ENCODE measurements at places on chromosomes 1 and 21. TPM values are rescaled to one million over a fixed set of nuclear protein-coding genes. Genes with fewer than 3 reads are reported as not detected.

DNA sequence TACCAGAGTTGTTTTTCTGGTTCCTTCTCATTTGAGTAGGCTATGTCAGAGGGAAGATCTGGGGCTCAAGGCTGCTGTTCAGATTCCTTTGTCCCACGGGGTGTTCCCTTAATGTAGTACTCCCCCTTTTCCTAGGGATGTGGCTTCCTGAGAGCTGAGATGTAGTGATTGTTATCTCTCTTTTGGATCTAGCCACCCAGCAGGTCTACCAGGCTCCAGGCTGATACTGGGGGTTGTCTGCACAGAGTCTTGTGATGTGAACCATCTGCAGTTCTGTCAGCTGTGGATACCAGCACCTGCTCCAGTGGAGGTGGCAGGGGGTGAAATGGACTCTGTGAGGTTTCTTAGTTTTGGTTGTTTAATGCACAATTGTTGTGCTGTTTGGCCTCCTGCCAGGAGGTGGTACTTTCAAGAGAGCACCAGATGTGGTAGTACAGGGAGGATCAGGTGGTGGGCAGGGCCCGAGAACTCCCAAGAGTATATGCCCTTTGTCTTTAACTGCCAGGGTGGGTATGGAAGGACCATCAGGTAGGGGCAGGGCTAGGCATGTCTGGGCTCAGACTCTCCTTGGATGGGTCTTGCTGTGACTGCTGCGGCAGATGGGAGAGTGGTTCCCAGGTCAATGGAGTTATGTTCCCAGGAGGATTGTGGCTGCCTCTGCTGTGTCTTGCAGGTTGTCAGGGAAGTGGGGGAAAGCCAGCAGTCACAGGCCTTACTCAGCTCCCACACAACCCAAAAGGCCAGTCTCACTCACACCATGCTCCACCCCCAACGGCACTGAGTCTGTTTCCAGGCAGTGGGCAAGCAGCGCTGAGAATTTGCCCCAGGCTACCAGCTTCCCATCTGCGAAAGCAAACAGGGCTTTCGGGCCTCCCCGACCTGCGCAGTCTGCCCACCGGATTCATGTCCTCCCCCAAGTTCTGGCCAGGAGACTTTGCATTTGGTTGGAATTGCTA is 64.2 kb downstream of the SERINC2 start:
- peak; percentile 35 for DNase-seq

Gene TNFSF4
- 4.3 TPM for total RNA-seq

DNA sequence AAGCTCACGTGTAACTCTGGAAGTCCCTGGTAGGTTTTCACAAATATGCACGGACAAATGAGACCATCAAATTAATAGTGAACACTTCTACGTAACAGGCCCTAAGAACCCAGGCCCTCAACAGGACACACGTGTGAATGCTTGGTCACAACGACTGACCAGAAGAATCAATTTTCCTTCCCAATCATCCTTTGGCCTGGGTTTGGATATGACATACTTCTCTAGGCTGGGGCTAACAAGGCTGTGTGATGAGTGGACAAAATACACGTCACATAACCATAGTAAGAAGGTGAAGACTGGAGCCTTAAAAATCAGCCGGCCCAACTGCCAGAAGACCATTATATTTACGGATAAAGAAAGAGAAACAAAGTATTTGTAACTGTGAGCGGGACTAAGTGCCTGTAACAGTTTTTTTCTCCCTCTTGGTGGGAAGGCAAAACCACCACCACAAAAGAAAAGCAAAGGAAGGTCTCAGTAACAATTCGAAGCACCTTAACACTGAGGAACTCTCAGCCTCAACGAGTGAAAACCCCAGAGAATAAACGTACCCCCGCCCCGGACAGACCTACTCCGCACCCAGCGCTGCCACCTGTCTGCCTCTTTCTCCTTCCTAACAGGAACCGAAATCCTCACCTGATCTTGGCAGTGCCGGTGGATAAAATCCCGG is 450 bp downstream of the SDE2 start:
- peak; percentile 48 for DNase-seq

Gene CFAP107
- not detected for total RNA-seq

GRCh38 chr1:11286735-11287410 is 13.9 kb downstream of the UBIAD1 start:
- peak; percentile 84 for DNase-seq

DNA sequence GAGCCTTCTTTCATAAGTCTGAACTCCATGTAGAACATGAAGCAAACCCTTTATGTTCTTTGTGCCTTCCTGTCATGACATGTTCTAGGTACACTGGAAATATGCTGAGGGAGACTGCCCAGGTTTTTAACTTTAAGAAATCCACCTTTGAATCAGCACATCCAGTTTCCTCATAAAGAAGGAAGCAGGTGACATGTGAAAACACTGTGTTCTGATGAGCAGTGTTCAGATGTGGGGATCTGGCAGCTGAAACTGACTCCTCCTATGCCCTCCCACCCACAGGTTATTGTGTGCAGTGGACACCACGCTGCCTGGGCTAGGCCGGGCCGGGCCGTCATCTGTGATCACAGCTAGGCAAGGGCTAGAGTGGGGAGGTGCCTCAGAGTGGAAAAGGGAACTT is 51.1 kb downstream of the CNN3 start:
- no peak for DNase-seq
